CD4-positive, alpha-beta T cell treated with Interleukin-6 at 100 ng/mL for 8 hours (primary cell): ENCODE measurements at places on chromosomes 2 and 18.

- no peak for DNase-seq
These were observed 206.1 kb downstream of the FAM210A start for GRCh38 chr18:13520306-13520705.

DNA sequence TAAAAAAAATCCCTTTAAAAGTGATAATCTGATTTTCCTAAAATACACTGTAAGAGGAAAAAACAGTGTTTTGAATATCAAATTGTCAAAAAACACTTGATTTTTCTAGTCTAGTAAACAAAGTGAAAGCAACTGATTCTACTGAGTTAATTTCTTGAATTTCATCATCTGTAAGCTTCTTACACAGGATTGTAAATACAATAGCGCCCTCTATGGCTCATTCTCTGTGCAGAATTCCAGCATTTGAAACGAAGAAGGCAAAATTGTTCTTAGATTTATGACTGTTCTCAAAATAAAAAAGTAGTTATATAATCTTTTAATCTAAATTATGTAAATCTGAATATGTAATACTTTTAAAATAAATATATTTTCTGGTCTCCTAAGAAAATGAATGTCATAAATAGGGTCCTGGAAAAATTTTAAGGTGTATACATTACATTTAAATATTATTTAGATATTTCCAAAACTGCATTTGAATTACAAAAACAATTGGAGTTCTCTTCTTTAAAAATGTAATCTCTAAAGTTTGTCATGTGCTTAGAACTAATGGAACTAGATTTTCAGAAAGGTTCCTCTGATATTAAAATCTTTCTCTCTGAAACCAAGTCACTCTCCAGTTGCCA, 176.9 kb upstream of the MC4R start:
- no peak for DNase-seq

- DNase-seq = no peak
These were observed 4.4 kb downstream of the ACTR2 start for GRCh38 chr2:65231892-65232477.

GRCh38 chr2:144481109-144481508, 38.8 kb downstream of the ZEB2 start:
- no peak for DNase-seq

GRCh38 chr2:187519419-187520120, 34.7 kb downstream of the TFPI start:
- DNase-seq = no peak

- no peak for DNase-seq
These were observed 7.2 kb downstream of the SMYD1 start for GRCh38 chr2:88074854-88075292.

DNA sequence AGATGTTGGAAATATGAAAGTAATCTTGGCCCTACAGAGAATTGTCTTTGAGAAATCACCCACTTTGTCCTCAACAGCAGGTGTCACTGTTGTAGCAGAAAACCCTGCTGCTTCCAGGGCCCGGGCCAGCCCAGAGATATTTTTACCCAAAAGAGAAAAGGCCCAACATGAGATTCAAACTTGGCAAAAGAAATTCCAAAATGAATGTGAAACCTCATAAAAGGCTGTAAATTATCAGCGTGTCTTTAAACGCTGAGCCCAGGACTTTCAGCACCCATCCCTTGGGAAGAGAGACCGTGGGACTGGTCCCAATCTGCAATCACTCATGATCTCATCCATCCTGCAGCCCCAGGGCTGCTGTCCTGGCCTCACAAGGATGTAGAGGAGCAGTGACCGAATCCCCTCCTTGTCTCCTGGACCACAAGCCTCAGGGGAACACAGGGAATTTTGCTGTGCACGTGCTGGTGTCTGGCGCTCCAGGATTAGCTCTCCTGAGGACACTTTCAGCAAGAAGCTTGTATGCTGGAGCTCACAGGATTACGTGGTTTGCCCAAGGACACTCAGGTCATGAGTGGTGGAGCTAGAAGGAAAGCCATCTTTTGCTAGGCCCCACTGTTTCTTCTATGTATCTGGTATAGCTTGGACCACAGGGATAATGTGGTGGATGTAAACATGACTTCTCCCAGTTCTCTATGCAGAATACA, 202.1 kb downstream of the RNF144A start:
- DNase-seq = no peak

DNA sequence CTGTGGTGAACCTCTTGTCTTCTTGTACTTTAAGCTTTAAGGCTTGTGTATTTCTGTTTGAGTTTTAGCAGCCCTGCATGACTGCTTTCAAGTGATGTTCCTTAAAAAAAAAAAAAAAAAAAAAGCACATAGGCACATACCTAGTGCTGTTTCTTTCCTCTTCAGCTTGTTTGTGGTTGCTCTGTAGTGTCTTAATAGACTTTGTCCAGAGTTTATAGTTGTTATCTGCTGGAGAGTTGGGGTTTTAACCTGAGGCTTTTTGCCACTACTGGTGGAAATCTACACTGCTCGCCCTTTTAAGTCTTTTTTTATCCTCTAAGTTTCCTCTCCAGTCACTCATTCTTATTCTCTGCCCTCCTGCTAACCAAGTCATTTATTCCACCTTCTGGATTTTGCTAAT, 34.5 kb downstream of the AGFG1 start:
- DNase-seq = no peak
